Activated T-helper 17 cell treated with anti-CD3 and anti-CD28 coated beads, Interleukin-2, amount 50 U/mL, for 72 hours (primary cell): ENCODE measurements at places on chromosomes 12 and 14.

- no peak overlapping the region for H3K4me3 ChIP-seq
- ATAC-seq: no peak
- H3K27ac ChIP-seq: no peak overlapping the region
- H3K36me3 ChIP-seq: no peaks in the 10 kb centered on the region
Measured at GRCh38 chr12:16454481-16454880, 107.0 kb downstream of the MGST1 start.

GRCh38 chr14:49766839-49767238, 1.1 kb upstream of the KLHDC2 start:
- H3K27ac ChIP-seq: peak overlapping the region; percentile 98
- peaks cover 9% of the 10 kb centered on the region for H3K36me3 ChIP-seq
- H3K4me3 ChIP-seq: peak overlapping the region; percentile 91
- H3K27me3 ChIP-seq: no peaks in the 10 kb centered on the region
- no peak for ATAC-seq

- no peak overlapping the region for H3K27ac ChIP-seq
- peaks cover 27% of the 10 kb centered on the region for H3K4me1 ChIP-seq
- H3K4me3 ChIP-seq: no peak overlapping the region
Measured at GRCh38 chr14:59249029-59249428, 60.6 kb downstream of the DAAM1 start.

- H3K4me3 ChIP-seq: no peak overlapping the region
- ATAC-seq: no peak
- no peaks in the 10 kb centered on the region for H3K36me3 ChIP-seq
- H3K4me1 ChIP-seq: peaks cover 9% of the 10 kb centered on the region
Measured at GRCh38 chr14:100398044-100398443, 74.9 kb downstream of the SLC25A47 start.

DNA sequence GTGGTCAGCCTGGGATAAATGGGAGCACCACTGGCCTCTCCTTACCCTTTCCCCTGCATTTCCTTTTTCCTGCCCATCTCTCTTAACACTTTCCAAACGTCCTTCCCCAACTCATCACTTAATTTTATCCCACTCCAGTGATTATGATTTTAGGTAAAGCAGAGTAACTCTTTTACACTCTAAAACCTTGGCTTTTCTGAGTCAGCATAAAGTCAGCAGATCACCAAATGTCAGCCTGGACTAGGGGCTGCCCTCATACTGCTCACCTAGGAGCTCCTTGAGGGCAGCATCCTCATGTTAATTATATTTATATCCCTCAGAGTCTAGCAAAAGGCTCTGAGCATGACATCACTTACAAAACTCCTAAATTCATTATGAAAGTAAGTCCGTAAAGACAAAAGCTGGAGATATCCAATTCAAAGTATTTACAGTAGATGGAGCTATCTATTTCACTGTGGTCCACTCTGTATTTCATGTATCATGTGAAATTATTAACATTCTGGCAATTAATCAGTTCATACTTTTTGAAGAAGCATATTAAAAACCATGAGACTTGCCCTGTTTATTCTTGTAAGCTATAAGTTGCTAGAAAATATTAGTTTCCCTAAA, 17.0 kb upstream of the DICER1 start:
- no peak overlapping the region for H3K4me3 ChIP-seq
- ATAC-seq: no peak
- H3K27me3 ChIP-seq: peaks cover 4% of the 10 kb centered on the region
- H3K4me1 ChIP-seq: no peaks in the 10 kb centered on the region

DNA sequence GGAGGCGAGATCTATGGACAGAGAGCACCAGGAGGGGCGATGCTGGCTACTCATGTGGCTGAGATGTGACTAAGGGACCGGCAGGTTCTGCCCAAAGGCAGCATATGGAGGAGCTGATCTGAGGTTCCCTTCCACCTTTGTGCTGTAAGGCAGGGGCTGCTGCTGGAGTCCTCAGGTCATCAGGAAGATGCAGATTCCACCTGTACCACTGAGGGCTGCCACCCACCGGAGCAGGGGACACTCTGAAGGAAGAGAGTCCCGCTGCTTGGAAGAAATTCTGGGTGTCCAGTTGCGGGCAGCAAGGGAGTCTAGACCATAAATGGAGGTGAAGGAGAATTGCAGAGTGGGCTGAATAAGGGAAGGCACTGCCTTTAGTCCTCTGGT, 55.3 kb downstream of the PLEKHG3 start:
- no peaks in the 10 kb centered on the region for H3K27me3 ChIP-seq
- no peaks in the 10 kb centered on the region for H3K36me3 ChIP-seq
- H3K27ac ChIP-seq: no peak overlapping the region
- no peak for ATAC-seq
- no peak overlapping the region for H3K4me3 ChIP-seq

- peaks cover 8% of the 10 kb centered on the region for H3K4me1 ChIP-seq
- H3K36me3 ChIP-seq: no peaks in the 10 kb centered on the region
- ATAC-seq: peak; percentile 50
- H3K27ac ChIP-seq: peak overlapping the region; percentile 49
- peak overlapping the region; percentile 45 for H3K4me3 ChIP-seq
Measured at GRCh38 chr12:88401155-88401554, 179.1 kb downstream of the KITLG start.

DNA sequence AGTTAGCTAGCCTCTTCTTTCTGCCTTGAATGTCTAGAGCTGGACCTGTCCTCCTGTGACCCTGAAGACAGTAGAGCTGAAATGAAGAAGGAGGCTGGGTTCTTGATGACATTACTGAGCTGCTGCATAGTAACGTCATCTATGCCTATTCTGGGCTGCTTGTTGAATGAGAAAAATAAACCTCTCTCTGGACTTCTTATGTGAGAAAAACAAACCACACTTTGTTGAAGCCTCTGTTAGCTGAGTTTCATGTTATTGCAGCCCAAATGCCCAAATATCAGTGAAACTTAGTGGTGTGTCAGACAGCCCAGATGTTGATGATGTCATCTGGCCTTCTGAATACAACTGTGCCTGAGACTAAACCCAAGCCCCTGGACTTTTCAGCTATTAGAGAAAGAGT, 67.0 kb upstream of the MAX start:
- peak; percentile 71 for ATAC-seq
- peak overlapping the region; percentile 85 for H3K27ac ChIP-seq
- H3K36me3 ChIP-seq: no peaks in the 10 kb centered on the region

DNA sequence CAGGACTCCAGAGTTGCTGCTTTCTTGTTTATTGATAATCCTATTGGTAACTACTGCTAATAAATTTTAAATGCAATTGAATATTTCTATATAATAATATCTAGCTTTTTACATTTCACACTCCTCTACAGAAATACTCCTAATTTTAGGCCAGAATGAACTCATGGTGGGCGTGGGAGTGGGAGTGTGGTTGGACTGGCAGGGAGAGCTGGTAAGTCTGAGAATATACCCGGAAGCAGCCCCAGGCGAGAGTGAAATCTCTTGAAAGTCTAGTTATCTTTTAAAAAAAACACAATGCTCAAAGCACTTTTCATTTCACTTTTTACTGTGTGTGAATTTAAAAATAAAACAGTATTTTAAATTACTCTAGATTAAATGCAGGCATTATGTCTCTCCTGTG, 4.7 kb downstream of the TMEM263 start:
- H3K36me3 ChIP-seq: peaks cover 74% of the 10 kb centered on the region
- no peak overlapping the region for H3K27ac ChIP-seq
- H3K4me1 ChIP-seq: peaks cover 23% of the 10 kb centered on the region
- H3K4me3 ChIP-seq: no peak overlapping the region
- H3K27me3 ChIP-seq: no peaks in the 10 kb centered on the region

DNA sequence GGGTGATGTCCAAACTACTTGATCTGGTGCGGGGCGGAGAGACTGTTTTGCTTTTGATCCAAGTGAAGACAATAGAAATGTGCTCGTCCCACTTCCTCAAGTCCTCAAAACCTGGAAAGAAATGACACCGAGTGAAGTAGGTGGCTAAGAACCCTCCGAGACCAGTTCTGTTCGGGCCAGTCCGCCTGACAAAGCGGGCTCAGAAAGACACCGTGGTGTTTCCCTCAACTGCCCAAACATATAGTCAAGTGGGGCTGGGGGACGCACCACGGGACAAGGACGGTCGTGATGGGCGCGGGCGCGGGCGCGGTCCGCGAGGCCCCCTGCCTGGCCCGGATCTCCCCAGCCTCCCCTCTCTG, 1.6 kb downstream of the PHLDA1 start:
- H3K27me3 ChIP-seq: no peaks in the 10 kb centered on the region
- H3K36me3 ChIP-seq: peaks cover 63% of the 10 kb centered on the region
- H3K4me3 ChIP-seq: peak overlapping the region; percentile 90
- H3K27ac ChIP-seq: peak overlapping the region; percentile 96
- peaks cover 30% of the 10 kb centered on the region for H3K4me1 ChIP-seq

DNA sequence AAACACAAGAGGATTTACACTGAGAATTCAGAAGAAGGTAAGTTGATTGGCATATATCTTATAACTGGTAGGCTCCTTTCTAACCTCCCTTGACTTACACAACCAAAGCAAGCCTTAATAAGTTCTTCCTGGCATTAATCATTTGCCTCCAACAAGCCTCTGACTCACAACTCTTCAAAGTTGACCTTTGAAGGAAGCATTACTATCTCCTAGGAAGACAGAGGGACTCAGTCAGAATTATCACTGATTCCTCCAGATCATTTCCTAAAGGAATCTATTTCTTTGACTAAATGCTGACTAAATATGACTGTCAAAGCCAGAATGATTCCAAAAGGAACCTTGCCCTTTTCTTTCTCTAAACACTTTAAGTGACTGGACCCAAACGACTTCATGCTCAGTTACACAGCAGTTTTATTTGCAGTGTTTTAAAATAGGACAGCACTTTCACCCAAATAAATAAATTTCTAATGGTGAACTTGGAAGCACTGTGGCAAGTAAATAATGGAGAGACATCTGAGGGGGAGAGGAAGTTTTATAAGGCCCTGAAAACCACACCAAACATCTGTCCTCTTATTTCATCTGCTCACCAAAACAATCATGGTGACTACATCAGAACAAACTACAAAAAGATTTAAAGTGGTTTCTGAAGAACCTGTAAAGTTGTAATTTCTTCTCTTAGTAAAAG, 128.2 kb downstream of the KLHL28 start:
- no peak for ATAC-seq
- H3K4me1 ChIP-seq: no peaks in the 10 kb centered on the region
- no peak overlapping the region for H3K27ac ChIP-seq
- H3K36me3 ChIP-seq: no peaks in the 10 kb centered on the region
- H3K4me3 ChIP-seq: no peak overlapping the region
- peaks cover 17% of the 10 kb centered on the region for H3K27me3 ChIP-seq

DNA sequence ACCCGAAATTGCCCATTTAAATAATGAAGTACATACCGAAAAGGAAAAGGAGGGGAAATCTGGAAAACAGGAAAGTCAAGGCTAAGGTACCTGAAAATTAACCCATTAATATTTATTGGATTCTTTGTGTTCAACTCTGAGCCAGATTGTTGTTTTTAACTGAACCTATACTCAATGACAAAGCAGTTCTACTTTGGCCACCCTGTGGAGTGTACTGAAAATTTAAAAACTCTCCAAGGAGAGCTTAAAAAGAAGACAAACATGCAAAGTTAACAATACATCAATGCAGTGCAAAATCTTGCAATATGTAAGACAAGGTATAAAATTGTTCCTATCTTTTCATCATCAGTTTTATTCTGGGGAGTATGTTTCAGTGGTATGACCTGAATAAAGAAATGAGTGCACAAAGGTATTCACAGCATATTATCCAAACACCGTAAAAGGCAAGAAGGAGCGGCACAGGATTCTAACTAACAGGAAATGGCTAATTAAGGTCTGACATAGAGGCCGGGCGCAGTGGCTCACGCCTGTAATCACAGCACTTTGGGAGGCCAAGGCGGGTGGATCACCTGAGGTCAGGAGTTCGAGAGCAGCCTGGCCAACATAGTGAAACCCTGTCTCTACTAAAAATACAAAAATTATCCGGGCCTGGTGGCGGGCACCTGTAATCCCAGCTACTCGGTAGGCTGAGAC, 1.7 kb downstream of the USP44 start:
- H3K27ac ChIP-seq: no peak overlapping the region
- H3K4me1 ChIP-seq: no peaks in the 10 kb centered on the region
- H3K27me3 ChIP-seq: peaks cover 8% of the 10 kb centered on the region
- H3K4me3 ChIP-seq: peak overlapping the region; percentile 83
- ATAC-seq: no peak

GRCh38 chr12:124543052-124543589, 24.3 kb downstream of the NCOR2 start:
- no peak for ATAC-seq
- H3K36me3 ChIP-seq: no peaks in the 10 kb centered on the region
- H3K4me3 ChIP-seq: no peak overlapping the region
- H3K27me3 ChIP-seq: no peaks in the 10 kb centered on the region

GRCh38 chr14:99670361-99671234, 13.5 kb upstream of the CYP46A1 start:
- no peak overlapping the region for H3K27ac ChIP-seq
- ATAC-seq: no peak
- no peaks in the 10 kb centered on the region for H3K36me3 ChIP-seq
- H3K27me3 ChIP-seq: peaks cover 7% of the 10 kb centered on the region
- H3K4me1 ChIP-seq: peaks cover 5% of the 10 kb centered on the region

DNA sequence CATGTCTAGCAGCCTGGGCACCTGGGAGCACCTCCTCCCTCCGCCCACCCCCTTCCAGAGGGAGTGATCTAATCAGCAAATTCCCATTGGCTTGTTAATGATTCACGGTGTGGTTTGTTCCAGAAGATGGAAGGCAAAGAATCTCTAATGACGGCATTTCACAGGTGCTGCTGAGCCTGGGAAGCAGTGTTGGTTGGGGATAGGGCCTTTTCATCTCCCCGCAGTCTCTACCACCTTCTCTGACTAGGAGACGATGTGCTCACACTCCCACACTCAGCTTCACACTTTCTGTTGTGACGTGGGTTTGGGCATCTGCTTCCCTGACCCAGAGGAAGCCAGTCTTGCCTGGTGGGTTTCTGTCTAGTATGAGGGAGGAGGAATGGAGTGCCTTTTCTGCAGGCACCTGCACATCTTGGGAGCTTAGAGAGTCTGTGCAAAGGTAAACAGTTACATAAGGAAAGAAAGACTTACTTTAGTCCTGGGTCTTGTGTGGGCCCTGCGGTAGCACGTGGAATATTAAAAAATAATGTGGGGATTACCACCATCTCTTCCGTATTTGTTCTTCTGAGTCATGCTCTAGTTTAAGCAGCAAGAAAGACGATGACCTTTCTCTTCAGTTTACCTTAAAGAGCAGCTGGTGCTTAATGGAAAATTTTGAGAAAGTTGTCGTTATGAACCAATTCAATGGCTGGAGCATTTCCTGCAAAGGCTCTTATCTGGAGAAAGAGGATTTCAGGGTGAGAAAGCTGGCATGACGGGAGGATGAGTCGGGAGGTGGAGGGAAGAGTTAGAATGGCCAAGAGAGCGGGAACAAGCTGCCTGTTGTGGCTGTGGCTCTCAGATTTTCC, 70.6 kb upstream of the ARHGAP5 start:
- peaks cover 10% of the 10 kb centered on the region for H3K4me1 ChIP-seq
- H3K36me3 ChIP-seq: no peaks in the 10 kb centered on the region
- H3K27ac ChIP-seq: peak overlapping the region; percentile 36

DNA sequence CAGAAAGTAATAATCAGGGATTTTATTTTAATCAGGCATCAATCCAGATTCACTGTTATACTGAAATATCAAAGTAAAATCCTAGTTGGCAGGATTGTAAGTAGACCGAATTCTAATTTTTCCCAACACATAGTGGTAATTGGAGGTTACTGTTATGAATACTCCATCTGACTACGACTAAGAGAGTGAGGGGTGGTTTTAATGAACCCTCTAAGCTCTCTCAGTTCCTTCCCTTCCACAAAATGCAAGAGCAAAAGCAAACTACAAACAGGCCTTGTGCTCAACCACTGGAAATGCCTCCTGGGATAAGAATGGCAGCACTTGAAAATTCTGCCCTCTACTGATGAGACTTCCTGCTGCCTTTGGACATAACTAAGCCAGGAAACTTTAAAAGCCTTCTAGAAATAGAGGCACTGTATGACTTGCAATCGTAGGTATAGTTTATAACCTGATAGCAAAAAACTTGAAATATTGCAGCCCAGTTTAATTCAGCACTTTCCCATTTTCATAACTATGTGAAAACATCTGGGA, 184.8 kb downstream of the SLC16A7 start:
- ATAC-seq: no peak
- H3K27me3 ChIP-seq: no peaks in the 10 kb centered on the region
- peaks cover 55% of the 10 kb centered on the region for H3K36me3 ChIP-seq
- H3K4me3 ChIP-seq: no peak overlapping the region
